NCI-H460 (cell line): ENCODE measurements at places on chromosomes 2 and 18. TPM values are rescaled to one million over a fixed set of nuclear protein-coding genes. Genes with fewer than 3 reads are reported as not detected.

Gene EN1
- not detected in 2 replicates for total RNA-seq

Gene MDH1B
- total RNA-seq = 0.35 and 0.64 TPM in 2 replicates

Gene DES
- total RNA-seq = 0.38 and 0.50 TPM in 2 replicates

DNA sequence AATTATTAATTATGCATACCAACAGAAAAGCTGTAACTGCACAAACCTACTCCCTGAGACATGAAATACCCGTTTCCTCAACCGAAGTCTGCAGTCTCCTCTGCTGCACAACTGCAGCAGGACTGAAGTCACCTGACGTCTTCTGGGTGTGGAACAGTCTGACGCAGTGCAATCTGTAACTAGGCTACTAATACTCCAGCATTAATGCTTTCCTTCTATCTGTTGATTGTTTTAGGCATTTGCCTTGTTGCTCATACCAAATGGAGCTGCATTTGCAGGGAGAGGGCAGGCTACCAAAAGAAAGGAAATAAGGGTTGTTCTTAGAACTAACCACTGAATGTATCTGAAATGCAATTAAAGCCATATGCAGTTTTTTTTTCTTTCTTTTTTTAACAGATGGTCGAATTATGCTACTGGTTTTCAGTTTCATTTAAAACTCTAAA, 40.1 kb downstream of the RTN4 start:
- DNase-seq = peak; percentile 38

DNA sequence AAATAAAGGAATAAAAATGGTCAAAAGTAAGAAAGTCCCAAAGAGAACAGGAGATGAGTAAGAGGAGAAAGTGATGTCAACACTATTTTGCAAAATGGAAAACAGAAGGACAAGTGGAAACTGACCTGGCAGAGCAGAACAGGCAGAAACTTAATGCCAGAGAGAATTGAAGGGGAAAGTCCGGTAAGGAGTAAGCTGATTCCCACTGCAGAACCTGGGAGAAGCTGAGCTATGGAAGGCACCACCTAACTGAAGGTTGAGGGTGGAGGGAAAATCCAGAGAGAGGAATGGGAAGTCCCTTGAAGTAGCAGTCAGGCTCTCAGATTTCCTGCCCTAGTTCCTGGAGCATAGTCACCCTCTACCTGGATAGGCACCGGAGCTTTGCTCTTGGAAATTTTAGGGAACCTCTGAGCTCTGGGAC, 59.8 kb downstream of the MOGAT1 start:
- no peak for DNase-seq

- DNase-seq = peak; percentile 32
These were observed 73.5 kb downstream of the LIMS1 start for GRCh38 chr2:108607706-108608301.

DNA sequence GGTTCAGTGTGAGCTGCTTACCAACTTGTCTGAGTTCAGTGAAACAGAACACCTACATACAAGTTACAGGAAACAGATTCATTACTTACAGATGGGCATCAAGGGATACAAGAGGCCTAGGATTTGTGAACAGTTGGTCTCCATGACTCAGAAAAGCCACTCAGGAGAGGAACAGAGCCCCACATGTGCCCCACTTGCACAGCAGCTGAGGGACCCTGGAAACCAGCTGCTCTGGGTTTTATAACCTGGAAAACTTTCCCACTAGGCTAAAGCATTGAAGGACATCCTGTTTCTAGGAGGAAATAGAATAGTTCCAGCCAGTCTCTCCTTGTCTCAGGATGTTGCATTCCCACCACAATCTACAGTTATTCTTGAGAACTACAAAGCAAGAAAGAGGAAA, 530.0 kb downstream of the ZNF804A start:
- no peak for DNase-seq

GRCh38 chr2:138630164-138630563, 128.6 kb downstream of the SPOPL start:
- no peak for DNase-seq

GRCh38 chr18:70398076-70398475, 109.2 kb downstream of the SOCS6 start:
- no peak for DNase-seq

GRCh38 chr2:190527214-190527613, 7.3 kb downstream of the NEMP2 start:
- DNase-seq = no peak

DNA sequence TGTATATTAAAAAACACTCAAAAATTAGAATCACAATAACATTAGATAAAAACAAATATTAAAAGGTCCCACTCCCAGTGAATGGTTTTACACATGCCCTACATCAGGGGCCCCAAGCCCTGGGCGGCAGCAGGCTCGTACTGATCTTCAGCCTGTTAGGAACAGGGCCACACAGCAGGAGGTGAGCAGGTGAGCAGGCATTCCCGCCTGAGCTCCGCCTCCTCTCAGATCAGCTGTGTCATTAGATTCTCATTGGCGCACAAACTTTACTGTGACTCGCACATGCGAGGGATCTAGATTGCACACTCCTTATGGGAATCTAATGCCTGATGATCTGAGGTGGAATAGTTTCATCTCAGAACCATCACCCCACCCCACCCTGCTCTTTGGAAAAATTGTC, 74.2 kb downstream of the MBD2 start:
- DNase-seq = no peak

DNA sequence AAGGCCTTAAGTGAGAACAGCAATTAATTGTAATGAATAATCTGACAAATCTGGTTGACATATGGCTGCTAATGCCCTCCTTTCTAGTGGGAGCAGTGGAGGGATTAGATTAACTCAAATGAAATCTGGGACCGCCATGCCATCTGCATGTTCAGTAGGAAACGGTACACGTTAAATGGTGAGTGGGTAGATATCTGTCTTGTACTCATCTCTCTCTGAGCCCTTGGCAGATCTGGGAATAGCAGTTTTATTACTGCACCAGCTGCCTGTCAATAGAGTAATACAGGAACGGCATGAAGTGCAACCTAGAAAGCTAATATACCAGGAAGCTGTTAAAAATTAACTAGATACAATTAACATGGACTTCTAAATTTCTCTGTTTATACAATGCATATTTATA, 258.8 kb downstream of the GPD2 start:
- DNase-seq = no peak
